Breast epithelium (tissue), 4 donors: ENCODE measurements at places on chromosomes 5 and 9.
A peak's percentile ranks its signal among the peaks of the same experiment; 100 is the strongest.

DNA sequence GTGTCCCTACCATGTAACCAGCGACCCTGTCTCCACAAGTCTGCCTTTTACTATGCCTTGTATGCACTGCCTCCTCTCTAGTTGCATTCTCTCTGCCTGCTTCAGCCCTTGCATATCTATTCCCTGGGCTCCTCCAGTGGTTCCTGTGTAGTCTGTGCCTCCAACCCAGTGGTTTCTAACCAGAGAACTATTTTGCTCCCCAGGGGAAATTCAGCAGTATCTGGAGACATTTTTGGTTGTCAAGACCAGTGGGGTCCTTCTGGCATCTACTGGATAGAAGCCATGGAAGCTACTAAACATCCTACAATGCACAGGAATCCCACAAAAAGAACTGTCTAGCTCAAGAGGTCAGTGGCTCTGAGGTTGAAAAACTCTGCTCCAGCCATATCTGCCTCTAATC, 224.1 kb upstream of the RASEF start:
- no peak for DNase-seq

DNA sequence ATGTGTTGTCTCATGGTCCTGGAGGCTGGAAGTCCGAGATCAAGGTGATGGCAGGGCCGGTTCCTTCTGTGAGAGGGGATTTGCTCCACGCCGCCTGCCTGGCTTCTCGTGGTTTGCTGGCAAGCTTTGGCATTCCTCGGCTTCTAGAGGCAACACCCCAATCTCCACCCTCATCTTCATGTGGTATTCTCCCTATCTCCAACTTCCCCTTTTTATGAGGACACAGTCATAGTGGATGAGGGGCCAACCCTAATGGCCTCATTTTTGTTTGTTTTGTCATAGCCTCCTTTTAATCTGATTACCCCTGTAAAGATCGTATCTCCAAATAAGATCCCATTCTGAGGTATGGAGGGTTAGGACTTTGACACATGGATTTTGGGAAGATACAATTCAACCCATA, 41.7 kb upstream of the CLK4 start:
- DNase-seq = no peak

DNA sequence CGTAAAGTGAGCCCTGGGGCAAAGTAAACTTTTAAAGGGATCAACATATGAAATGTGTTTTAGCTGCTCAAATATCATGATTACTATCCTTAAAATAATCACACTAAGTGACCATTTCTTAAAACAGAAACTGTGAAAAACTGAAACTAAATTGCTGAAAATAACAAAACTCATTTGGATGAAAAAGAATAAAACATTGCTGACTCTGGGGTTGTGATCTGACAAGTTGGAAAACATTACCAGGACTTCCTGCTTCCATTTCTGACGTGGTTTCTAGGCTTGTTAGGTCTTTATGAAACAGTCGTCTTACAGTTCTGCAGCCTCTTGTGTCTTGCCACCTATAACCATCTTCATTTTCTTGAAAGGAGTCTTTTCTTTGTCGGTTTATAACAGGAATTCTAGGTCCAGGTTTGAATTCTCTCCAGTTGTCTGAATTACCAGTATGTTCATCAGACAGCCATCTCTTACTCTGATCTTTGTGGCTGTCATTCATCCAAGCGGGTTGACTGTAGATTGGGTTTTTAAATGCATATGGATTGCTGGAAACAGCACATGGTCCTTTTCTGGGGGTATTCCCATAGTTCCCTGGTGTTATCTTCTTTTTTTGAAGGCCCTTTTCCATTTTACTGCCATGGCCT, 1.7 kb downstream of the TUT7 start:
- no peak for DNase-seq

DNA sequence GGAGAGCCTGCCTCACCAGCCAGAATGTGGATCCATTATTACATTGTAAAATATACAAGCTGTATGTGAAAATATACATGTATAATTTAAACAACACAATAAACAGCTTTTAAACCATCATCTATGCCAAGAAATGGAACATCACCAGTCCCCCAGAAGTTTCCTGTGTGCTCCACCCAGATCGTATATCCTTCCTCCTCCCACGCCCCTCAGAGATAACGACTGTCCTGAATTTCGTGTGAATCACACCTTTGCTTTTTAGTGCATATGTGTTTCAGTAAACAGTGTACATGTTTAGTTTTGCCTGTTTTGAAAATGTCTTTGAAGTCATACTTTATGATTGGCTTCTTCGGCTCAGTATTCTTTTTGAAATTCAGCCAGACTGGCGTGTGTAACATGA, 134.6 kb upstream of the MYO10 start:
- DNase-seq = no peak

DNA sequence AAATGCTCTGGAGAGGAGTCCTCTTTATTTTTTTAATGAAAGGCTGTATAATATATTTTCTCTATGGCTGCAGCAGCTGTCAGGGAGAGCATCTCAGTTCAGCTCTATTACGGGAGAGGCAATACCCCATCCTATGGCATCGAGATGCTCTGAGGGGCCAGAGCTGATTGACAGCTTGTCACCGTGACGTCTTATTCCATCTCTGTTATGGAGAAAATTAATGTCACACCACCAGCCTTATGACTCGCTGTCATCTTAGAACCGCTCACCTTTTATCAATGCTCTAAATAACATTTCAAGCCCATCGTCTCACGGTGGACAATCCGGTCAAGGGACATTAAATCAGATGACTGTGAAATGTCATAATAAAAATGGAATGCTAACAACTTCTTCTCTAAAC, 273.5 kb downstream of the SLF1 start:
- no peak for DNase-seq

GRCh38 chr5:73722231-73722630, 96.2 kb downstream of the ARHGEF28 start:
- DNase-seq = no peak

- DNase-seq = no peak
Observed at GRCh38 chr9:30382271-30382670, 2002.2 kb upstream of the ACO1 start.

- DNase-seq = no peak
Observed at GRCh38 chr5:17178373-17178675, 39.1 kb upstream of the BASP1 start.

GRCh38 chr9:76615177-76615603, 149.0 kb upstream of the PCA3 start:
- DNase-seq = no peak

DNA sequence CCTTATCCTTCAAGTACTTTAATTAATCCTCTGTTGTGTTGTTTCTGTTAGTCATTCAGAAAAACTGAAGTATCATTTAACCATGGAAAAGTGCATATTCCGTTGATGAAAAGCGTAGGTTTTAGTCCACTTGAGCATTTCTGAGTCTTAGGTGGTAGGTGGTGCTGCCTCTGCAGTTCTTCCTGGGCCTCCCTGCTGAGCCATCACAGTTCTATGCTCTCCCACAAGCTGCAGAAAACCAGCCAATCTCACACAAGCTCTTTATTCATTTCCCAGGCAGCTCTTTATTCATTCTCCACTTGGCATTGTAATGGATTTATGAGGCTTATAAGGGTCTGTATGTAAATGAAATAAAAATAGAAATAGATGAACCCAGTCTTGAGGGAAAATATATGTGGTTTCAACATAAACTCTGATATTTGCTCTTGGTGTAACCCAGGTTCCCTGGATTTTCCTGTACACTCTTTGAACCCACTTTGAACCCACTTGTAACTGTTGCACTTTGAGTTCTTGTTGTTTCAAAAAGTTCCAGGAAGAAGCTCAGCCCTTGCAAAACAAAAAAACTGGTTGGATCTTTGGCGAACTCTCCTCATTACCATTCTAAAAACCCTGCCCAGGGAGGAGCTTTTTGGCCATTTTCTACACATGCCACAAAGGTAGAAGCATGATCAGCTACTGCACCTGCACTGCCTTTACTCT, 56.0 kb downstream of the ZNF510 start:
- no peak for DNase-seq

- DNase-seq = no peak
Observed at GRCh38 chr5:127746756-127747155, 43.6 kb downstream of the CCDC192 start.

GRCh38 chr5:135047347-135047695, 13.3 kb upstream of the PITX1 start:
- no peak for DNase-seq

DNA sequence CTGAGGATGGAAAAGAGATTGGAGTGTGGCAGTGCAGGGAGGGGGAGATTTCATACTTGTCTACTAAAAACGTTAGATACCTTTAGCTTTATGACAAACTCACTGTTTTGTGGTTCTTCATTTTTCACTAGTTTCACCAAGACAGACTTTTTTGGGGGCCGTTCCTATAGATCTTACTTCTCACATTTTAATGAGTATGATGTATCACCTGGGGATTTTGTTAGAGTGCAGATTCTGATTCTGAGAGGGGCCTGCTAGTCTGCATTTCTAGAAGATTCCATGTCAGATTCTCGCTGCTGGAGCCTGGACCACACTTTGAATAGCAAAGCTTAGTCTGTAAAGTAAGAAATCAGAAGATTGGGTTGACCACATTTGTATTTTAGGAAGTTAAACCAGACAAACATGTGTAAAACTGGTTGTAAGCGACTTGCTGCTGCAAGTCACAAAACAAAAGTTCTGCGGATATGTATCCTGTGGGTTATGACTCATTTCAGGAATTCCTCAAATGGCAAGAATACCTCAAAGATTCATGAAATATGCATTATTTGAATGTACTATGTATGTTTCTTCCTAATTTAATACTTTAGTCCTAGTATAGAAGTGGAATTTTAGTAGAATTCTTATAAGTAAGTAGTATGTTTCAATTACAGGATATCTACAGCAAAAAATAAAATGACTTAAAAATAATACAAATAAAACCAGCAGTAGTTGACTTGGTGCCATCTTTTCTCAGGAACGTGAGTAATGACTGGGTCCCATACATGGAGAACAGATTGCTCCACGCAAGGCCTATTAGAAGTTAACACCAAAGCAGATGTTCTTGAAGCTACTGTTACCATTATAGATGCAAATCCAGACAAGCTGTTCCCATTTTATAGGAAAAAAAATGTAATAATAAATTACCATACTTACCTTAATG, 27.8 kb downstream of the NFIL3 start:
- no peak for DNase-seq

DNA sequence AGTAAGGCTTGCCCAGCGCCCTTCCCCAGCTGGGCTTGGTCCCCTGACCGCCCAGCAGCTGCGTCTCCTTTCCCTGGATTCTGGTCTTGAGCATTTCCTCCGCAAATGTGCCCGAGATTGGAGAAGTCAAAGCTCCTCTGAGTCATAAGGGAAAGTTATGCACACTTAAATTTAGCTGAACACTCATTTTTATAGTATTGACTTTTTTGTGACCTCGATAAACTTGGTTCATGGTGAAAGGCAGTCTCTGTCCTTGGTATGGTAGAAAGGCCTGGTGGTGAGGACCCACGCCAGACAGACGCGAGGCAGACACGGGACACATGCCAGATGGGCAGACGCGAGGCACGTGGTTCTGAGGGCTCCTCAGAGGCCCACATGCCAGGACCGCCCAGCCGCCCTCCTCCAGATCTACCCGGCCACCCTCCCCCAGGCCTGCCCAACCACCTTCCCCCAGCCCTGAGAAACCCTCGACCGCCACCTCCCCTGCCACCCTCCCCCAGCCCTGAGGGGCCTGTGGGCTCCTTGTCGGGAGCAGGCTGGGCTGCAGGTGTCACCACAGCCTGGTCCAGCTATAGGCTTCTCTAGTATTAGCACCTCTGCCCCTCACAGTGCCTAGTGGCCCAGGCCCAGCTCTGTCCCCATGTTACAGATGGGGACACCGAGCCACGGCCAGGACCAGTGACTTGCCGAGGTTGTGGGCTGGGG, 60.9 kb upstream of the CACNA1B start:
- DNase-seq = peak; percentile 41

- DNase-seq = peak; percentile 92
Observed at GRCh38 chr9:93098236-93098946, 2.4 kb downstream of the CARD19 start.

DNA sequence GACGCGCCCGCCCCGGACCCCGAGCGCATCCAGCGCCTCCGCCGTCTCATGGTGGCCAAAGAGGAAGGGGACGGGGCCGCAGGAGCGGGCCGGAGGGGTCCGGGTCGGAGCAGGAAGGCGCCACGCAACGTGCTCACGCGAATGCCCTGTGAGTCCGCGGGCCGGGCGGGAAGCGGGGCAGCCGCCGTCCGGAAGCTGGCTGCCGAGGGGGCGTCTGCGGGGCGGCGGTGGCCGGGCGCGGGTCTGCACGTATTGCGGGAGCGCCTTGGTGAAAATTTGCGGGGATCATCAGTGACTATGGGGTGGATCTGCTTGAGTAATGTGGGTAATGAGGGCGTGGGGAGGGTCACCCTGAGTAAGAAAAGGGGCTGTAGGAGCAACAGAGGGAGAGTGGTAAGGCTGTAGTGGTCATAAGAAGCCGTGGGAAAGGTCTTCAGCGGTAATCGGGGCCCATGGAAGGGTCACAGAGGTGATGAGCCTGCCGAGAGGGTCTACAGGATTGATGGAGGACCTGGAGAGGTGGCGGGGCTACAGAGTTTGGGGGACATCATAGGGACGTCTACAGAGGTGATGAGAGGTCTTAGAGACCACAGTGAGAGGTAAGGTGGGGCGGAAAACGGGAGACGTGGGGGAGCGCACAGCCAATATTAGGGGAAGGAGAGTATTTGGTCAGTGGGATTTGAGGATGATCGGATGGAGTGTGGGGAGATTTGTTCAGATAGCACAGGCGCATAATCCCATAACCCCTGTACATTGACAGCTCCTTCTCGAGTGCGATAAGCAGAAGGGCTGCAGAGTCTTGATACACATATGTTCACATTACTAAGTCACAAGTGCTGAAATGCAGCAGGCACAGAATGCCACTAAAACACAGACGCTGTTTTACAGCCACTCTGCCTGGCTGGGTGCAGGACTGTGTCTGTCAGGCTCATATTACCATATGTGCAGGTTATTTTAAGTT, 819 bp downstream of the LSM11 start:
- DNase-seq = no peak

DNA sequence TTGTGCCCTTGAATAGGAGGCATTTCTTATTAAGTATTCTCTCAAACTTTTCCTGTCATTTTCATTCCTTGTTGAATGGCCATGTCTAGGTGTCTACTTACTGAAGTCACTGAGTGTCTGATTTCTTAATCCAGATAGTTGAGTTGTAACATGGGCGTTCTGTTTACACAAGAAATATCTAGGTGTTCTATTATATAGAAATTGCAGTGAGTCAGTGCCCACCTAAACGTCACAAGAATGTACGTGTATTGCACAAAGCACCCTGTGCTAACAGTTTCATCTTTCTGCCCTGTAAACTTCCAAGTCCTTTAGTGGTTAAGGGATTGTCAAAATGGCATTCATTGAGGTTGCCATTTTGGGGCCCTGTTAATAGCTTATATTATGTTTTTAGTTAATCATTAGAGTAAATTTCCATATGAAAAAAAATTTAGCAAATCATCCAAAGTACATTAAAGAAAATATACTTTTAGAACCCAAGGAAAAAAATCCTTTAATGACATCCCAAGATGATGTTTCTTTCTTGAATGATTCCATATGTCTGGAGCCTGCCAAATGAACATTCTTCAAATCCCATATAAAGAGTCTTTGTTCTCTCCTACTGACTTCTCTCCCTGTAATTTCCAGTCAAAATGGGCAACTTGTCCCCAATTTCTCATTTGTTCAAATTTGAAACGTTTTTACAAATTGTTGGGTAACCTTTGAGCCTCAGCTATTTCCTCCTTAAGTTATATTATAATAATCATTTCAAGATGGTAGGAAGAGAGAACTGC, 114.2 kb downstream of the GOLPH3 start:
- no peak for DNase-seq

- DNase-seq = no peak
Observed at GRCh38 chr9:110746211-110746930, 77.8 kb downstream of the MUSK start.

GRCh38 chr5:165321912-165322311, 1816.5 kb downstream of the MAT2B start:
- DNase-seq = no peak

- DNase-seq = no peak
Observed at GRCh38 chr9:81137976-81138568, 551.3 kb downstream of the TLE1 start.
